HS-27A (cell line): ENCODE measurements at places on chromosomes 1 and 21.

GRCh38 chr1:176559878-176560277 is 96.9 kb downstream of the PAPPA2 start:
- DNase-seq, result no peak

DNA sequence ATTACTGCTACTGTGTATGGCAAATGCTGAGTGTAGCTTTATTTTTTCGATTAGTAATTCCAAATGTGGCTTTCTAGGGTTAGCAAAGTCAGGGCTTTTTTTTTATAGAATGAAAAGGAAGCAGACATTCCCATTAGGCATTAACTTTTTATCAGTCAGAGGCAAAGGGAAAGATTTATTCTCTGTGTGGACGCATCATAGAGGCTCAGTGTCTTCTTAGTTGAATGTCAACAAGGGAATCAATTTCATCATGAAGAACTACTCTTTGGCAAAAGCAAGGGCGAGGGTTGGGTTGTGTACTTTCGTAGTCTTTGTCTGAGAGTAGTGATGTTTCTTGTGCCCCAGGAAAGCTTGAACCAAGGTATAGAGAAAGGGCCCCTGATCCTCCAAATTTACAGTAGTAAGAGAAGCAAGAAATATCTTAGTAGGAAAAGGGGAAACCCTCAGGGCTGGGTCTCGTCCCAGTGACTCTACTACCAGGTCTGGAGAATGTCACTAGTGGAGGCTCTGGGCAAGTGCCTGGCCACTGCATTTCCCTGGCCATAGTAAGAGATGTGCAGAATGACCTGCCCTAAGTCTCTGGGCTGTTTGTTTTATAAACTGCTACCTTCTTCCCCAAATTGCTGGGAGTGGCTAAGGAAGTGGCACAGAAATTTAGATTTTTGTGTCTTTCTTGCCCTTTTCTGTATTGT is 30.0 kb upstream of the MACF1 start:
- DNase-seq, result no peak

GRCh38 chr1:5388622-5389021 is 603.6 kb downstream of the NPHP4 start:
- no peak for DNase-seq

- DNase-seq, result no peak
Measured at GRCh38 chr1:65114322-65114721, 33.7 kb upstream of the AK4 start.

DNA sequence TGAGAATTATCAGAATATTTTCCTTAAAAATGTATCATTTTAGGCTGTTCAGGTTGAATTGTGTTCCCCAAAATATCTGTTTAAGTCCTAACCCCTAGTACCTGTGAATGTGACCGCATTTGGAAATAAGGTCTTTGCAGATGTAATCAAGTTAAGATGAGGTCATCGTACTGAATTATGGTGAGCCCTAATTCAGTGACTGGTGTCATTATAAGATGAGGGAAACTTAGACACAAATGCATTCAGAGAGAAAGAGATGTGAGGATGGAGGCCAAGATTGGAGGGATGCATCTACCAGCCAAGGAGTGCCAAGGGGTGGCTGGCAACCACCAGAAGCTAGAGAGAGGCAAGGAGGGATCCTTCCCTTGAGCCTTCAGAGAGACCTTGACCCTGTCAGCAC is 4.1 kb downstream of the RAB4A start:
- no peak for DNase-seq

GRCh38 chr1:119808491-119808890 is 2.8 kb downstream of the REG4 start:
- no peak for DNase-seq

- DNase-seq, result peak; percentile 93
Measured at GRCh38 chr1:58815069-58815685, 31.3 kb upstream of the JUN start.

- no peak for DNase-seq
Measured at GRCh38 chr1:230958370-230958769, 20.3 kb downstream of the TTC13 start.

- no peak for DNase-seq
Measured at GRCh38 chr1:30327370-30328099, 395.9 kb downstream of the MATN1 start.

- no peak for DNase-seq
Measured at GRCh38 chr1:12486401-12487005, 131.5 kb downstream of the DHRS3 start.
